NCI-H510A treated with DMSO at 0.1 percent for 48 hours (cell line): ENCODE measurements at places on chromosomes 3 and 15.

DNA sequence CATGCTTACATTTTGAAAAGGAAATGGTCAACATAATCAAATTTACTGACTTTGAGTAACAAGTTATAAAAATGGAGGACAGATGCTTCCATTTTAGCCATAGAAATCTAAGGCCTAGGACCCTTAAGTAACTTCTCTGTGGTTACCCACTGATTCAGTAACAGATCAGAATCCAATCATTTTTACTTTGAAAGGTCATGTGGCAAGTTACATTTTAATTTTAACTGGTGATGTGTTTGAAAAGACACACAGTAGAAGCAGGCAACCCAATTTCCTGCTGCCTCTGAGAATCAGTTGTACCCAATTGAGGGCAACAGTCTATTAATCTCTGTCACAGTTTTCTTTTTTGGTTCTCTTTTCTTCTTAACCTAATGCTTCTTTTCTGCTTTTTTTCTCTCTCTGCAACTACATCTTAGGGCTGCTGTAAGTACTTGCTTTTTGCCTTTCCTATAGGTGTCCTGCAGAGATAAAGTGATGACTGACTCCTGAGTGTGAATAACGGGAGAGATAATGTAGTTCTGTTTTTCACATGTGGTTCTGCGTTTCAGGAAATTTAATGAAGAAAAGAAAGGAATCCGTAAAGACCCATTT is 3.3 kb downstream of the ZWILCH start:
- DNase-seq: no peak

DNA sequence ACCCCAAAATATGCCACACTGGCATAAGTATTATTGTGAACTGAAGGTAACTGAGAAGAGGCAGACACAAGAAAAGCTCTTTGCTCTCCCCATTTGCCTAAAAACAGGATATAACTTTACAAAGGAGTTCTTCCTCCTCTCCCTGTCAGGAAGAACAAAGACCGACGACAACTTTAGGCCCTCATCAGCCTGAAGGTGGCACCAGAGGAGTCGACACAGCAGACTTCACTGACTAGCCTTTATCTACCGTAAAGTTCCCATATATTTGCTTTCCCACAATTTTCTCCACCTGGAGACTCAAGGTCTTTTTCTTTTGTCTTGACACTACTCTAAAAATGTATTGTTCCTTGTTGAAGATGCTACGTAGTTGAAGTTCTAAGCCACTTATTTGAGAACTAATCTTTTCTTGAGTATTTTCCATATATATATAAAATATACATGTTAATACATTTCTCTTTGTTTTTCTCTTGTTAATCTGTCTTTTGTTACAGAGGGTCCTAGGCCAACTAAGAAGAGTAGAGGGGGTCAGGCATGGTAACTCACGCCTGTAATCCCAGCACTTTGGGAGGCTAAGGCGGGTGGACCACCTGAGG is 16.2 kb upstream of the XIRP1 start:
- DNase-seq: peak; percentile 57

GRCh38 chr15:45471151-45471550 is 51.4 kb downstream of the SLC30A4 start:
- DNase-seq: no peak

GRCh38 chr15:92243227-92243626 is 150.5 kb upstream of the ST8SIA2 start:
- no peak for DNase-seq

DNA sequence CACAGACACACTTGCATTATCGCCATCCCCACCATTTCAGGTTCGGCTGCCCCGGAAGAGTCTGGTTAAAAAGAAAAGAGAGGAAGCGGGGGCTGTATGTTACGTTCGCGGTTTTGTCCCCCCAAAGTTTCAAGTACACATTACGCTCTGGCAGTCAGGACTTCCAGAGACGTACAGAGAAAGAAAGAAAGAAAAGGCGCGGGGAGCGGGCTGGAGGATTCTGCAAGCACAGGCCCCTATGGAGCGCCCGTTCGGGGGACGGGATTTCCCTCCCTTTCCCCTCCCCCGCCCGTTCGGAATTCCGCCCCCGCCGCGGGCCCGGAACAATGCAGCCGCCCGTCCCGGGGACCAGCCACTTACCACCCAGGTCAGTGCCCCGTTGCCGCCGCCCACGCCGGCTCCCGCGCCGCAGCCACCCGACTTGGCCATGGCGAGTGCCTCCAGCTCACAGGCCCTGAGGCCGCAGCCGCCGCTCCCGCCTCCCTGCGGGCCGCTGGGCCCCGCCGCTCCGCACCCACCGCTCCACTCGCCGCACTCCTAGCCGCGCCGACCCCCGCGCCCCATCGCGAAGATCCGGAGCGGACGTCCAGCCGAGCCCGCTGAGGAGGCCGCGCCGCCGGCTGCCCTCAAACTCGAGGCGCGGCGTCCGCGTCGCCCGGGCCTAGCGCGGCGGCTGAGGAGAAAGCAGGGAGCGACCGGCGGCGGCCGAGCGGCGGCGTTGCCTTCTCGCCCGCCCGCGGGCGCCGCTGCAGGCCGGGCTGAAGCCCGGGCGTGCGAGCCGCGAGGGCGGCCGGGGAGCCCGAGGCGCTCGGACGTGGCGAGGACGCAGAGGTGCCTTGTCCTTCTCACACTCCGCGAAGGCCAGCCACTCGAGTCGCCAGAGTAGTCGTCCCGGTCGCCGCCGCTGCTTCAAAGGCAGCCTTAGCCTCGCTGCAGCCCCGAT is 567 bp downstream of the TOP2B start:
- no peak for DNase-seq

- no peak for DNase-seq
Observed at GRCh38 chr3:105691633-105692032, 177.2 kb downstream of the CBLB start.

DNA sequence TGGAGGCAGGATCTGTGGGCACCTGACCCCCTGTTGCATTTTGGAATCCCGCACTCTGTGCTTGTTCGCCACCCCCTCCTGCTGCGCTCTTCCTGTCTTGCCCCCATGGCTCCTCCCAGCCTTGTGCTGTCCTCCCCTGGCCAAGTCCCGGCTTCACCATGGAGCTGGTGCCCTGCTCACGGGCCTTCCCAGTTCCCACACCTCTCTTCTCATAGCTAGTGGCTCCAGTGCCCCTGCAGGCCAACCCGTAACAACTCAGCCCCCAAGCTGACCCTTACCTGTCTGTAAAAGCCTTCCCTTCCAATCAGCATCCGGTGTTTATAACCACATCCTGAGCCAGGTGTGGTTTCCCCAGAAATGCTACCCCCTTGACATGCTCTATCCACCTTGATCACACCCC is 407.7 kb upstream of the C2CD4B start:
- DNase-seq: no peak

DNA sequence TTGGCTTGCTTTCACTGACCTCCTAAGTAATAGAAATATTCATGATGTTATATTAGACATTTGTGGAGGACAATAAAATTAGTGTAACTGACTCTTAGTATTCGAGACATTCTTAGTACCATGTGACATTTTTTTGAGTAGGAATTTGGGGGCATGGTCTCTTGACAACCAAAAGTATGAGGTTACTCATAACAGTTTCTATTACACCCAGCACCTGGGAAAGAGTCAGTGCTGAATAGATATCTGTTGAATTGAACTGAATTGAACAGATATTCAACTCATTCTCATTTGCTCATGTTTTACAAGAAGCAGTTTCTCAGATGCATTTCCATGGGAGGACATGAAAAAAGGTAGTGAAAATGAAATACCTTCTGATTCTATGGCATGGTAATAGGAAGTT is 84.4 kb downstream of the CMSS1 start:
- no peak for DNase-seq

DNA sequence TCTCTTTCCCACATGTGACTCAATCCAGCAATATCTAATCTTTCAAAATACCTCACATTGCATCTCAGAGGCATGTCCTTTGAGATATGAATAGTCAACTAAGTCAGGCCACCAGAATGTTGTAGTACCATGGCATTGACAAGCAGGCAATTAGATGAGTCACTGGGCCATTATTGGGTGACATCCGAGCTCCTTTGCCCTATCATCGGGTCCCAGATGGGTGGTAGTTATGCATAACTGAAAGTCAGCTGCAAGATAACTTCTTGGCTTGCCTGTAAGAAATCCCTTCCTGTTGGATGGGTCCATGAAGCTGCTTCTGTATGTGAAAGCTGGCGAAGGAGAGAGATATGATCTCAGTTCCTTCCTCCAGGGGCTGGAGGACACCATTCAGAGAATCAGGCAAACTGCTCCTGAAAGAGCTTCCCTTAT is 32.8 kb downstream of the ARRDC4 start:
- DNase-seq: no peak

DNA sequence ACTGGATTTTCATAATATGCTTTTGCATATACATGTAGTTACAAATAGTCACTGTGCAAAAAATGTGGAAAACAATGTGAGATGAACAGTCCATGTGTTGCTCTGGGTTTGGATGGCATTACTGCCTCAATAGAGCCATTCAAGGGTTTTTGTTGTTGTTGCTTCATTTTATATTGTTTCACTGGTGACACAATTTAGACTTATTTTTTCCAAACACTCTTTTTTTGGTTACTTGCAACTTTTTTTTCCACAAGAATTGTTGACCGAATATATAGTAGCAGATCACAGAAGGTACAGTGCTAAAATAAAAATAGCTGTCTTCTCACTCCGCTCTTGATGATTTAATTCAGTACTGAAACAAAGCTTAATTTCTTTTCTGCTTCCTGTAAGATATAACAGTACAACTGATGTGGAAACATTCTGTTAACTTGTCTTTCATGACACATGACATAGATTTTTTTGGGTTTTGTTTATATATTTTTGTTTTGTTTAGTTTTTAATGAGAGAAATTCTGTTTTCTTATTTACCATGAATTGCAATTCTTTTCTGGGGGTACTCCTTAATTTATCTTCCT is 618.6 kb downstream of the NAALADL2 start:
- no peak for DNase-seq

DNA sequence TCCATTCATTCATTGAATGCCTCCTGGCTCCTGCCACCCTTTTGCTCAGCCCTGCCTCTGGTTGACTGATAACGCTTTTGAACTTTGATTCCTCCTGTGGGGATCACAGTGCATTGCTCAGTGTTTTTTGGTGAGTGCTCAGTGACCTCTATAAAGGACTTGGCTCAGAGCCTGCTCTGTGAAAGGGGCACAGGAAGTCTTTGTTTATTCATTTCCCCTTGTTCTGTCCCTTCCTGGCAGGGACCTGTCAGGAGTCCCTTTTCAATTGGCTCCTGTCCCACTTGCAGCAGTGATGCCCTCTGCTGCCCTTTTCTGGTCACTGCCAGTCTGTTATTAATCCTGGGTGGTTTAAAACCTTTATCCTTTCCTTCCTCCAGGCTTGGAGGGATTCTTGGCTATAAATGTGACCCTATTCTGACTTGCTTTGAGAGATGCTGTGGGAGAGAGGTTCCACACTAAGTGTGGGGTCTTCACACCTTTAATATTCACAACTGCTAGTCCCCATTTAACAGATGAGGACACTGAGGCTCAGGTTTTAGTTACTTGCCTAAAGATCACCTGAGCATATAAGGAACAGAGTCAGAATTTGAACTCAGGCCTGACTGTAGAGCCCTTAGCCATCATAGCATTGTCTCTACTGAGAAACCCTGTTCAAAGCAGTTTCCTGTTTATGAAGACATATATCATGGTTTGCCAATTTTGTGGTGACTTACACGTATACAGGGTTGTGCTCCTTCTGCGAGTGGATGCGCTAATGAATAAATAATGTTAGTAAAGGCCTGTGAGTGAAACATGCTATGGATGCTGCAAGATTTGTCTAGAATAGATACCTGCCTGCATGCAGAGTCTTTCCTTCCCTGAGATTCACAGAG is 23.2 kb upstream of the TATDN2 start:
- DNase-seq: peak; percentile 47

DNA sequence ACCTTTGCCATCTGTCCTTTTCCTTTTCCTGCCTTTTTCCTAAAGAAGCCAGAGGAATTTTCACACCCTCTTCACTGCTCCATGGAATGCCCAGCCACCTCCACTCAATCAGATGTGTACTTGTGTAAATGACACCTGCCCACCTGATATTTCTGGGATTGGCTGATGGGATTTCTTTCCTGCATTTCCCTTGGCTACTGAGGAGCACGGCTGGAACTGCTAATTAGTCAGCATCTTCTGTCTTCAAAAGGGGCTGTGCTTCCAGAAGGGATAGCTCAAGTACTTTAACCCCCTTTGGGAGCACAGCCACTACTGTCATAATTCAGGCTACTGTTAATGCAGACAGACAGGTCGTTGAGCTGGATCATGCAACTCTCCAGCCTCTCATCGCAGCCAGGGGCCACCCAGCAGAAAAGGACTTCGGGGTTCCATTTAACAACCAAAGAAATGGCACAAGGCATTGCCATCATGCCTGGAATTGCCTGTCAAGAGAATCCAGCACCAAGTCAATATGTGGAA is 38.6 kb downstream of the MGLL start:
- DNase-seq: peak; percentile 24

GRCh38 chr15:87454860-87455259 is 801.7 kb downstream of the NTRK3 start:
- DNase-seq: no peak

- DNase-seq: peak; percentile 59
Observed at GRCh38 chr3:9399746-9400145, 2.3 kb downstream of the SETD5 start.

DNA sequence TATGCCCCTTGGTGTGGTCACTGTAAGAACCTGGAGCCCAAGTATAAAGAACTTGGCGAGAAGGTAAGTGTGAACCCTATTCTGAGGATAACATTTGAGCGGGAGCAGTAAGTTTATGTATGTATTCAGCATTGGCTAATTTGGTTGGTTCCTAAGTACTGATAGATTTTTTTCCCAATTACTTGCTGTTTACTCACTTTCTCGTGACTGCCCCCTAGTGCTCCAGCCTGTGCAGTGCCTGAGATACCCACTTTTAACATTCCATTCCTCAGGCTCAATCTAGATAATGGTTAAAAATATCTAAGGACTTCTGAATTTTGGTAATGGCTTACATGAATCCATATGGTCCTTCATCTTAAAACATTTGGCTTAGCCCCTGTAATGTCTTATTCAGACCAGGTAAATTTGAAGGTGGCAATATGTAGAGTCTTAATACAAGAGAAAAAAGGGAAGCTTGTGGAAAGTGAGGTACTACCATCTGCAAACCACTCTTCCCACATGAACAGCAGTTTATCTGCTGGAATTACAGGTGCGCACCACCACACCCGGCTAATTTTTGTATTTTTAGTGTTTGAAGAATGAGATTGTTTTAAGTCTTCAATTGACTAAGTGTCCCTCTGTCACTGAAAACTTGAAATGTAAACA is 7.1 kb downstream of the ELL3 start:
- peak; percentile 34 for DNase-seq

DNA sequence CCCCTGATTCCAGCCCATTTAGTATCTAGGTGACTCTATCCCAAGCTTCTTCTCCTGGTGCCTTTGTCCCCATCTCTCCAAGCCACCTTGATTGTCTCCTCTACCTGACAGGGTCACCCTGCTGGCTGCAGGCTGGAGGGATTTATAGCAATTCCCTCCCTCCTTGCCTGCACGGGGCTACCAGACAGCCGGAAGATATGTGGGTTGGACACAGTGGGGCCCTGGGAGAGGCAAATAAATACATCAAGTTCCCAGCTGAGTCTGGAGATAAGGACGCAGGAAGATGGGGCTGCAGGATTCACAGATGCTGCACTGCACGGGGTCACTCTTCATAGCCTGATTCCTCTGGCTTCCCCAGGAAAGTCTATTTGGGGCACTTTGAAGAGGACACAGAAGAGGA is 9.3 kb upstream of the ISLR2 start:
- no peak for DNase-seq

- DNase-seq: no peak
Observed at GRCh38 chr15:95848126-95848525, 482.4 kb upstream of the NR2F2 start.
